ENCODE measurements at places on chromosomes 7 and 10. TPM values are rescaled to one million over a fixed set of nuclear protein-coding genes. Genes with fewer than 3 reads are reported as not detected.

The TRPV6 gene
- 0.11 TPM for total RNA-seq

GRCh38 chr10:21385536-21385935, 139.9 kb downstream of the SKIDA1 start:
- no peak for DNase-seq

GRCh38 chr10:46550795-46551700, 5.4 kb downstream of the GPRIN2 start:
- no peak for DNase-seq

DNA sequence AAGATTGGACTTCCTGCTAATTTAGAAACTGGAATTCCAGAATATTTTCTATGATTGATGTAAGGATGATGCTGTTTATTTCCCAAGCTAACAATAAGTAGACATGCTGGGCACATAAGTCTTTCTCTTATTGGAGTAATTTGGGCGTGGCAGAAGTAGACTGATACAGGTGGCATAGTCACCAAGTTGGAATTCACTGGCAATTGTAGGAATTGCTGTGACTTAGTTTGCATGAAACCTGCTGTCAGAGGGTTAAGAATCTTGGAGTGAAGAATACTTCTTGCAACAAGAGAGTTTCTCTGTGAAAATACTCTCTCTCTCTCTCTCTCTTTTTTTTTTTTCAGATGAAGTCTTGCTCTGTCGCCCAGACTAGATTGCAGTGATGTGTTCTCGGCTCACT, 569.7 kb downstream of the REEP3 start:
- DNase-seq = no peak

The SEMA3D gene
- 0.95 TPM for total RNA-seq
